BE2C (cell line): ENCODE measurements at places on chromosomes 7 and 10.

DNA sequence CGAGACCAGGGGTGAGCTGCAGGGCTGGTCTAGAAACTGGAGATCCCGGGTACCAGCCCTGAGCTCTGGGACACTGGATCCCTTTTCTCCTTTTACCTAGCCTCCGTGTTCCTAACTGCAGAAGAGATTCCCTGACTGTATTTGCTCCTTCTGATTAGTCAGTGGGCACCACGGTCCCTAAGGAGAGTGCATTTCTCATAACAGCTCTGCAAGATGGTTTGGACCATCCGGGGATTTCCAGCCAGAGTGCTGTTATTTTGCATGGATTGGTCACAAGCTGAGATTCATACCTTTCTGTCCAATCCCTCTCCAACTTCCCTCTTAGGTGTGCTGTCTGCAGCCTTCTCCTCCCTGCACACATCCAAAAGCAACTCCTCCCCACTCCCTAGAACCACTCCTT lies 122.6 kb downstream of the MYL10 start:
- DNase-seq = no peak

- no peak for DNase-seq
These were observed 933 bp downstream of the MDFIC start for GRCh38 chr7:114922652-114923402.

DNA sequence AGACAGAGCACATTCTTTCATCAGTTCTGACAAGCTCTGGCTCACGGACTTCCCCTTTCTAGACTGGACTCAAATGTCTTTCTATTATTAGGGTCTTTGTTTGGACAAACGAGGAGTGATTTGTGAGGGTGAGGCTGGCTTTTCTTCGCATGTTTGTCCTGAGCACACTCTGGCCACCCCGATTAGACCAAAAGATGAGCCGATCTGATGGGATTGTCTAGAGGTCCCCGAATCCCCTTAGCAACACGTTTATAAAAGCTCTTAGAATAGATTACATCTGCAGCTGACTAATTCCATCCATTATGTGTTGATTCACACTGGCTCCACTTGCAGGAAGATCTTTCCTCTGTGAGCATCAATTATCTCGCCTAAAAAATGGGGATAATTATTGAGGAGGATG lies 675.4 kb upstream of the AUTS2 start:
- DNase-seq = no peak

DNA sequence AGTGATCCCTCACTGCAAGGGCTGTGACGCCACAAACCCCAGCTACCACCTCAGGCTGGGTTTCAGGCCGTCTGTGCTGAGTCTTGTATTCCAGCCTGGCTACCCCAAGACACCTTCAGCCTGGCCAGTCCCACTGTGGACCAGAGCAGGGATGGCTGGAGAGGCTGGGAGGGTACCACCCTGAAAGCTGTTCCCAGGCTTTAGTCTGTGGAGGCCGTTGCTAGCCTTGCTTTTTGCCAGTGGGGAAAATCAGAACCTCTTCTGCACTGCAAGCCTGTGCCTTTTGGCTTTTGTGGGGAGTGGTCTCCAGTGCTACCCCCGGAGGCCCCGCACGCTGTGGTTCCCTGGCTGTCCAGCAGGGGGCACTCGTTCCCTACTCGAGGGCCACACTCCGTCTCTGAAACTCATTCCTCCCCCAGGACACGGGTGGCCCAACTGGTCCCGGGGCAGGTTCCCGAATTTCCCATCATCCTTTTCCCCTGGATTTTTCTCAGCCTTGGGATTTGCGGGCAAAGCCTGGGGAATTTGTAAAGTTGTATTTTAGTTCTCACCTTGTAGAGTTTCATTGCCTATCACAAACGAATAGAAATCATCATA lies 128.4 kb upstream of the BTBD16 start:
- peak; percentile 42 for DNase-seq

- no peak for DNase-seq
These were observed 276.9 kb downstream of the ZMYND11 start for GRCh38 chr10:412109-412508.

DNA sequence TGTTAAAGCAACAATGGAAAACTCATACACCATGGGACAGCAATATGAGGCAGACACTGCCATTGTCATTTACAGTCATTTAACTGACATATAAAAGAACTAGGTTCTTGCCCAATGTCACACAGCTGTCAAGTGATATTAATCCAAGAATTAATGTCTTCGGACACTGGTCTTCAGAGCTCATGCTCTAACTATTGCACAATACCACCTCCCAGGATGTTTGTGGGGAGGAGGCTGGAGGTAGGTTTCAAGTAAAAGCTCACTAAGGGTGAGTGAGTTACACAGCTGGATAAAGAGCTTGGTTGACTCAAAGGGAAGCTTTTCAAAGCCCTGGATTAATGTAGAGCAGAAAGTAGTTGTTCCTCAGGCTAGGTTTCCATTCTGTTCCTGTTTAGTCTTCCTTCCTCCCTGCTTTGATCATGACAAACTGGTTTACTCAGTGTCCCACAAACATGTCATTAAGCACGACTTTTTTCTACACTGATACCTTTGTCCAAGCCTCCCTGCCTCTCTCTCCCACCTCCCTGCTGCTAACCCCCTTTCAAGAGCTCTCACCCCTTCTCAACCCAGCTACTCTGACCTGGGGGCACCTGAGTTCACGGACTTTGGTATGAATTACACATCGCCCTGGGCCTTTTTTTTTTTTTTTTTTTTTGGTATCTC lies 987 bp upstream of the EXOC6 start:
- no peak for DNase-seq

DNA sequence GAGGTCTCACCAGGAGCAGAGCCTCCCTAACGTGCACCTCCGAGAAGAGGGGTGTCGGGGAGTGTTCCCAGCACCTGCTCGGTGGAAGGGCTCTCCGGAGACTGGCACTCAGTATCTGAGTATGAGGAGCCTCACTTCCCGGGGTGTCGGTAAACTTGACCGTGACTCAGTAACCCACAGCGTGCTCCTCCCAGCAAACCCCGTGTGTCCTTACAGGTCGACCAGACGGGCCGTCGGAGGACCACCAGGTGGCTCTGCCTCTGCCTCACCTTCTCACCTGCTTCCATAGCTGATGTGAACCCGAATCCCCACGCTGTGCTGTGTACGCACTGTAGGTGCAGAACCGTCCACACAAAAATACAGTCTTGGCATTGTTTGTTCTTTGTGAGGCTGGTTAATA lies 29.0 kb upstream of the KNDC1 start:
- no peak for DNase-seq

DNA sequence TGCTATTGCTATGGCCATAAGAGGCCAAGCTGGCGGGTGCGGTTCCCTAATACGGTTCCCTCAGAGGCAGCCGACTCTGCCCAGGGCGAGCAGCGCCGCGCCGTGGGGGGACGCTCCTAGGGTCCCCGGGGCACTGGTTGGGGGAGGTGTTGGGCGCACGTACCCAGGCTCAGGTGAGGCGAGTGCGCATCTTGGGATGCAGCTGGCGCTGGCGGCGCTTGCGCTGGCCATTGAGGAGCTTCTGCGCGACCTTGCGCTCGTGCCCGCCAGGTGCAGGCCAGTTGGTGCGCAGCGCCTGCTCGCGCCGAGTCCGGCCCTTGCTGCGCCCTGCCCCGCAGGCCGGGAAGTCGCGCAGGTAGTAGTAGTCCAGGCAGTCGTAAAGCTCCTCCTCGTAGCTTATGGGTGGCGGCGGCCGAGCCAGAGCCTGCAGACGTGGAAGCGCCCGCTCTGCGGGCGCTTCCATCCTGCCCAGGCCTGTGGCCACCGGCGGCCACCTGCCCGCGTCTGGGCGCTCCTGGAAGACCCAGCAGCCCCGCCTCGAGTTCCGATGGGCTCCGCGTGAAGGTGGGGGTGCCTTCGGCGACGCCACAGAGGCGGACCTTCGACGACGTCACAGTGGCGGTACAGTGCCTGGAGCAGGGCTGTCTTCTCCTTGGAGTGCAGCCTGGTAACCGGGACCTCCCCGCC lies at the start of gene NUPR2:
NUPR2 (minus strand) TSS at position 566 of the 687 bp plus-strand sequence; CDS start at position 463, 103 bp downstream.
- no peak for DNase-seq

- no peak for DNase-seq
These were observed 77.6 kb downstream of the RNF216 start for GRCh38 chr7:5703572-5704533.

DNA sequence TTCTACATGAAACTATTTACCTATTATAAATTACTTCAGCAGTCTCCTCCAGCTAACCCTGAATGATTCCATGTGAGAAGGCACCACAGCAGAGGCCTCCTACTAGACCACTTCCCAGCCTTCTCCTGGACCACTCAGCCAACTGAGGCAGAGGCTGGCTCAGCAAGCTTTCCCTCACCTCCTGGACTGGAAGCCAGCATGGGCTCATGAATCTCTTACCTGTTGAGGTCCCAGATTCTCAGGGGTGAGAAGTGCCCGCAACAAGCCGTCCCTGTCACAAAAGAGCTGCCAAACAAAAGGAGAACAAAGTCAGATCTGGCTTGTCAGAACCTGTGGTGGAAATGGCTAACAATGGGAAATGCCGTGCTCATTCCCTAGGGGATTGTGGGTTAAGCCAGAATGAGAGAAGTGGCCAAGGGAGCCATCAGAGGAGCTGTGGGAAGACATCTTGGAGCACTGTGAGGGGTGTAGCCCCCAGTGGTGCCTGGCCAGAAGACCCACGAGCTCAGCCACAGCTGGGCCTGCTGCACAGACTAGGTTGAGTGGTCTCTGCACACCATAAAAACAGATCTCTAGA lies 36.5 kb downstream of the DPCD start:
- DNase-seq = no peak

DNA sequence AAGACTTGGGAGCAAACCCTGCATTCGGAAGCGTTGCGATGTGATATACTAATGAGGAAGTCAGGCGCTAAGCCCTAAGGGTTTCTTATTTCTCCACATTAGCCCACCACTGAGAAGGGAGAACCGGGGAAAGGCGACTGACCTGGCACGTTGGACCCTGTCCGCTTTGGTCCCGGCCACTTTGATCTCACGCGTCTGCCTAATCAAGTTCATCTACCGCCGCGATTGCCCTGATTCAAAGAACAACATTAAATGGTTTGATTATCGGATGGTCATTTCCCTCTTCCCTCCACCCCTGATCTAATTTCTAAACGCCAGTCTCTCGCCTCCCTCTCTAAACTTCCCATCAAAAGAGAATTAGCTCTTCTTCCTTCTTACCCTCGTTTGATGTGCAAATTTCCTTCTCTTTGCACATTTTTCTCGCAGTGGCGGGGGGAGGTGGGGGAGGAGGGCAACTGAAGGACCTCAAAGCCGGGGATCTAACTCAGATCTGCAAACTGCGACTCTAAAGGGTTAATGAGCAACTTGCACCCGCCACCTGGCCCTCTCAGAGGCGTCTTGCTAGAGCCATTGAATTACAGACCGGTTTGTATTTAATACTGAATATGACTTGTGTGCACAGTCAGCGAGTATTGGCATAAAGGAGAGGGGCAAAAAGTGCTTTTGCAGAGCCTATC lies 687 bp upstream of the DKK1 start:
- no peak for DNase-seq

- peak; percentile 63 for DNase-seq
These were observed 287.2 kb upstream of the MKLN1 start for GRCh38 chr7:131040467-131040932.

DNA sequence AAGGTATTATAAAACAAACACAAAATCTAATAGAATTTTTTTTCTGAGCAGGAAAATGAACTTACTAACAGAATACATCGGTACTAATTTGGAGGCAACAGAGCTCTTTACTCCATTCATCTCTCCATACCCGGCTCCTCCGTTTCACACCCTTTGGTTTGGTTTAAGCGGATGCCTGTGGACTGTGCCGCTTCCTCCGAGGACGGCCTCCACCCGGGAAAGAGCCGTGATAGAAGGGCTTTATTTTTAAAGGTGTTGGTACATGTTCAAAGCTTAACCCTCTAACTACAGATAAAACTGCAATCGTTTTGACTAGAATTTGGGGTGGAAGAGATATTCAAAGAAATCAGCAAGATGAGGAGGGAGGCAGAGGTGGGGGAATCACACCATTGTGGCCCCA lies 1.9 kb downstream of the VIPR2 start:
- no peak for DNase-seq

GRCh38 chr7:66974986-66975590 lies 20.3 kb downstream of the SBDS start:
- peak; percentile 56 for DNase-seq

GRCh38 chr10:62580396-62580795 lies 206.2 kb downstream of the ZNF365 start:
- DNase-seq = no peak

- DNase-seq = no peak
These were observed 203.0 kb upstream of the MDFIC start for GRCh38 chr7:114718861-114719260.

- no peak for DNase-seq
These were observed 741 bp downstream of the PRAP1 start for GRCh38 chr10:133347710-133348517.

- DNase-seq = no peak
These were observed 276.7 kb downstream of the CNTNAP2 start for GRCh38 chr7:146393346-146393745.

- peak; percentile 35 for DNase-seq
These were observed 53.1 kb upstream of the DPYSL4 start for GRCh38 chr10:132133449-132134240.

- no peak for DNase-seq
These were observed 90.0 kb downstream of the CCDC71L start for GRCh38 chr7:106570948-106571418.

GRCh38 chr10:7090529-7090928 lies 320.3 kb downstream of the SFMBT2 start:
- DNase-seq = no peak

DNA sequence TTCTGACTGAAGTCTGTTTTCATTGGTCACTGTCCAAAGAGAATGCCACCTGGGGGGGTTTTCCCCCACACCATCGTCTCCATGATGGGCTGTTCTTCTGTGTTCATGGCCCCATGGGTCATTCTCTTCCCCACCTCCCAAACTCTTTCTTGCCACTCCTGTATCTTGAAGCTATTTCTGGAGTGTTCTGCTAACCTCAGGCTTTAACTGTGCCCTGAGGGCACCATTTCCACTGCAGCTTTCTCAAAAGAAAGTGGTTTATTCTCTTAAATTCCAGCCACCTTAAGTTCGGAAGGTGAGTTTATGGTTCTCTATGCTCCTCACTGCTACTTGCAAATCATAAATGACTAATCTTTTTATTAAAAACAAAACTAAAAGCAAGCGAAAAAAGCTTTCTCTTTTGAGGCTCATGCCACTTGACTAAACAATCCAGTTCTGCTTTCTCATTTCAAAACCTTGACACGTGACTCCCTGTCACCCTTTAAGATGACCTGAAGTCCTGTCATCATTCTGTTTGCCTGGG lies 7.4 kb upstream of the APBB1IP start:
- DNase-seq = no peak

- DNase-seq = no peak
These were observed 22.9 kb upstream of the AQP1 start for GRCh38 chr7:30888747-30889146.

DNA sequence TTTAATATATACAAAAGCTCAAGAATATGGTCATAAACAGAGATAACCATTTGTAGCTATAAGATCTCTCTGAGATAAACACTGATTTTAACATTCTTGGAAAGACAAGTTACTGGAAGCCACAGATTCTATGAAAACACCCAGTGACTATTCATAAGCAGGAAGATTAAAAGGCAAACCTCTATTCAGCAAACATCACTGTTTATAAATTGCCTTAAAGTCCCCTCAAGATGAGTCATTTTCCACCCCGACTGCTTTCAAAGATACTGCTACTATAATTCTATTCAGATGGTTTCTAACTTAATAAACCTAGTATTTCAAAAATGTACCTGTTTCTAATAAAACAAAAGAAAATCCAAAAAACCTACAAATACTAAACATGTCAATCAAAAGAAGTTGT lies 21.0 kb downstream of the TM9SF3 start:
- no peak for DNase-seq

- no peak for DNase-seq
These were observed 546.4 kb upstream of the C7orf33 start for GRCh38 chr7:148044173-148044572.

- DNase-seq = no peak
These were observed 35.3 kb upstream of the HIBADH start for GRCh38 chr7:27697861-27698430.
